ENCODE measurements at places on chromosomes 6 and 20.

DNA sequence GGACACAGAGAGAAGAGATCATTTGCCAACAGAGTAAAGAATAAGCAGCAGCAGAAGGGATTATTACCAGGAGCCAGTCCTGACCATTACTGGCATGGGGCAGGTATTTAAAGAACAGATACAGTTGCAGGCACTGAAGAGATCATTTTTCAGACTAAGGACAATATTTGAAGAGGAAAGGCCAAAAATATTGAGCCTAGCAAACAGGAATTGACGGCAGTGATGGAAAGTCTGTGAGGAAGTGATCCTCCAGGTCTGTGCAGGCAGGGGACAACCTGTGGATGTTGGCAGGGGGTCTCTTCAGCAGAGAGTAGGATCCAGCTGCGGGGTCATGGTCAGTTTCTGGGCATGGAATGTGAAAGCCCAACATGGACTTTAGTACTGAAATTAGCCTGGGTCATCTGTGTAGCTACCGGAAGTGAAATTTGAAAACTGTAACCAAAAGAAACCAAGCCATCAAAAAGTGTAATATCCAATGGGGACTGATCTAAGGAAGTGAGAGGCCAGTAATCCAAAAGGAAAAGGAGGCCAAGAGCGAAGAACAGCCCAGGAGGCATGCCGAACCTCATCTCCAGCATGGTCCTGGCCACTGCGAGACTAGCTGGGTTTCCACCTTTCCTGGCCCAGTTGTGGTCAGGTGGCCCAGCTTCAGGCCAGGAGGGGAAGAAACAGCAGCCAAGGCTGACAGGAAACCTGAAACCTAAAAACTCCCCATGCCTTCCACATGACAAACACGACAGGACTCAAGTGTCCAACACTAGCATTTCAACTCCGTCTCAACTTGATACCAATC, 115.1 kb upstream of the TNFAIP3 start:
- no peak for DNase-seq

- no peak for DNase-seq
Measured at GRCh38 chr20:10846766-10847165, 173.0 kb upstream of the JAG1 start.

GRCh38 chr20:5092765-5093339, 26.9 kb downstream of the PCNA start:
- DNase-seq: no peak

DNA sequence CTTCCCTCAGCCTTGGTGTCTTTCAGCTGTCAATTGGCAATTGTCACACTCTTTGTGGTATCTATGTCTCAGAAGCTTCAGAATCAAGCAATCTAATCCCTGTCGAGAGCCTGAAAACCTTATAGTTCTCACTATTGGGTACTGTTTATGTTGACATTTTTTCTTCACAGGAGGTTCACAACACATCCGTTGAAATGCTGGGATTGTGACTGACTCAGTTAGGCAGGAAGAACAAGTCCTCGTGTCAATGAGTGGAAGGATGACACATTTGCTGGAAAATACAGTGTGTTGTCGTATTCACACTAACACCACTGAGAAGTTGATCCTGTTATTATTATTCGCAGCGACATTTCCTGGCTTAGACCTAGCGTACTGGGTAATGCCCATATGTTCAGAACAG, 163.9 kb upstream of the CITED2 start:
- DNase-seq: no peak

GRCh38 chr20:44756011-44756688, 10.5 kb downstream of the KCNK15 start:
- DNase-seq: no peak

GRCh38 chr6:163760860-163761259, 346.3 kb downstream of the QKI start:
- DNase-seq: no peak

DNA sequence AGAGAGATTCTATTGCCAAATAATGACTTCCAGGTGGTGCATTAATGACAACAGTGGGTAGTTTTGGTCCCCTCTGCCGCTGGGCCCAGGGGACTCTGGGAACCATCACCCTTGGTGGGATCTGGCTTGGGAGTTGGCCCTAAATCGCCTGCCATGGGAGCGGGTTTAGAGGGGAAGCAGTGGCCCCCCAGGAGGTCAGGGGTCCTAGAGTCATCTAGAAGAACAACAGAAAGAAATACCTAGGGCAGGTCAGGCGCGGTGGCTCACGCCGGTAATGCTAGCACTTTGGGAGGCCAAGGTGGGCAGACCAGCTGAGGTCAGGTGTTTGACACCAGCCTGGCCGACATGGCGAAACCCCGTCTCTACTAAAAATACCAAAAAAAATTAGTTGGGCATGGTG, 17.8 kb upstream of the ARFGEF2 start:
- DNase-seq: no peak

- DNase-seq: no peak
Measured at GRCh38 chr6:127053875-127054235, 64.6 kb upstream of the RSPO3 start.

GRCh38 chr20:47758517-47759450, 26.5 kb downstream of the SULF2 start:
- no peak for DNase-seq

- DNase-seq: no peak
Measured at GRCh38 chr20:43658069-43658722, 8.7 kb upstream of the MYBL2 start.

GRCh38 chr6:8203337-8203736, 101.0 kb upstream of the EEF1E1 start:
- DNase-seq: no peak

GRCh38 chr6:69895396-69895795, 29.0 kb downstream of the COL19A1 start:
- DNase-seq: no peak

- no peak for DNase-seq
Measured at GRCh38 chr6:105282631-105283585, 103.1 kb upstream of the POPDC3 start.

DNA sequence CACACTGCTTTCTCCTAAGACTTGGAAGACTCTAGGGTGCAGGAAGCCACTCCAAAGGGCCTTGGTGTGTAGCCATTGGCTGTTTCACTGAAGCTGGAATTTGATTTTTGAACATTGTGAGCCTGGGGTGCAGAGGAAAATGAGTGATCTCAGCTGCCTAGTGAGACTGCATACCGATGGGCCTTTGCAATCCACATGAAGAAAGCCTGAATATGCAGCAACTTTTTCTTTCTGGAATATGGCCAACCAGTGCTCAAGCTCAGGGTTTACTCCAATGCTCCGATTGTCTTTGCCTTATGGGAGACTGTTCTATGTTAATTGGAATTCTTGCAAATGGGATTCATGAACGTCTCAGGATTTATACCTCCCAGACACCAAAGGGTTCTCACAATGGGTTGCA, 242.6 kb downstream of the DOK5 start:
- DNase-seq: no peak

- DNase-seq: no peak
Measured at GRCh38 chr20:48949304-48950170, 28.0 kb downstream of the ARFGEF2 start.
